NCI-H748 treated with DMSO at 0.1 percent for 48 hours (cell line): ENCODE measurements at places on chromosomes 4 and X.

DNA sequence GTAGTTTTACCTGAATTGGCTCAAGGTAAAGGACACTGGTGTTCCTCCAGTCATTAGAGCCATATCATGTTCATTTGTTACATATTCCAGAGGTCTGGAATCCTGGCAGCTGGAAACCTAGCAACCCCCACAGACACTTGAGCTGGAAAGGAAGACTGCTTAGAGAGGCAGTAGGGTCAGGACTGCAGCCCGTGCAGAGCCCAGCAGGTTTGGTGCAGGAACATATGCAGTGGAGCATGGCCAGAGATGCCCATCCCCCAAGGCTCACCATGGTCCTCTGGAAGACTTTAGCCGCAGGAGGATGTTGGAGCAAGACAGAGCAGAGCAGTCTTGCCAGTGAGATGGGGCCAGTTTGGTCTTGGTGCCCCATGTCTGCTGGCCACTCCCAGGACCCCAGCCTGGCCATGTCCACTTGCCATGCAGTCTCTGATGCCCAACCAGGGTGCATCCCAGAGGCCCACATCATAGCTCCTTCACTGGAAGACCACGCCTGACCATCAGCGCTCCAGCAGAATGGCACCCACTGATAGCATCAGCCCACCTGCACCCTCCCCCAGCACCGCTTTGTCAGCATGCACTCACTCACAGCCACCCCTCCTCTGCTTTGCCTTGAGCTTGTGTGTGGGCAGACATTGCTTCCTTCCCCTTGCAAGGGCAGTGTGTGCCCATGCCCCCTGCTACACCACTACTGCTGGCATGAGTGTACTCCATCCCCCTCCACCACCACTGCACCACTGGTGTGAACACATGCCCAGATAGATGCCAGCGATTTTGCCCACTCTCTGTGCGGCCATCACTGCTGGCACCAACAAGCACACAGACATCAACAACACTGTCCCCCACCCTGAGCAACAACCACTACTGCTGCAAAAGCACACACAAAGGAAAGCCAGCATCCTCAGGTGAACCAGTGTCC, 190.3 kb upstream of the SPOCK3 start:
- no peak for DNase-seq

GRCh38 chrX:23304881-23305280, 29.8 kb upstream of the PTCHD1 start:
- DNase-seq: no peak

- DNase-seq: peak; percentile 57
These were observed 117.3 kb upstream of the NOCT start for GRCh38 chr4:138898282-138898681.

- DNase-seq: no peak
These were observed 28.4 kb downstream of the CXCL1 start for GRCh38 chr4:73897380-73898136.

- DNase-seq: peak; percentile 87
These were observed 33.0 kb downstream of the HCCS start for GRCh38 chrX:11143931-11144678.

DNA sequence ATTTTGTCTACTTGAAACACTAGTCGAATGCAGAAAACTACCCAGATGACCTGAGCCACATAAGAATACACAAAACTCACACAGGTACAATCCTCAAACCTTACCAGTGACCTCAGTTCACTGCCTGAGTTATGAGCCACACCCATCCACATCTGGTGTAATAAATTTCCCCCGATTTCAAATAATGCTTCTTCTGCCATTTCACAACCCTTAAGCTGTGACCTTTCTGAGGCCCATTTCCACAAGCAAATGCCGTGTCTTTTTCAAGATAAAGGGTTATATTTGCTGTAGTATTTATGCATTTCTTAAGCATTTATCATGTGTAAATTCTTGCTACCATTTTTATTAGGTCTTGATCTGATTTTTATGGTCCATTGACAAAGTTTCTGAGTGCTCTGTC, 1.8 kb upstream of the ARHGEF38 start:
- no peak for DNase-seq

DNA sequence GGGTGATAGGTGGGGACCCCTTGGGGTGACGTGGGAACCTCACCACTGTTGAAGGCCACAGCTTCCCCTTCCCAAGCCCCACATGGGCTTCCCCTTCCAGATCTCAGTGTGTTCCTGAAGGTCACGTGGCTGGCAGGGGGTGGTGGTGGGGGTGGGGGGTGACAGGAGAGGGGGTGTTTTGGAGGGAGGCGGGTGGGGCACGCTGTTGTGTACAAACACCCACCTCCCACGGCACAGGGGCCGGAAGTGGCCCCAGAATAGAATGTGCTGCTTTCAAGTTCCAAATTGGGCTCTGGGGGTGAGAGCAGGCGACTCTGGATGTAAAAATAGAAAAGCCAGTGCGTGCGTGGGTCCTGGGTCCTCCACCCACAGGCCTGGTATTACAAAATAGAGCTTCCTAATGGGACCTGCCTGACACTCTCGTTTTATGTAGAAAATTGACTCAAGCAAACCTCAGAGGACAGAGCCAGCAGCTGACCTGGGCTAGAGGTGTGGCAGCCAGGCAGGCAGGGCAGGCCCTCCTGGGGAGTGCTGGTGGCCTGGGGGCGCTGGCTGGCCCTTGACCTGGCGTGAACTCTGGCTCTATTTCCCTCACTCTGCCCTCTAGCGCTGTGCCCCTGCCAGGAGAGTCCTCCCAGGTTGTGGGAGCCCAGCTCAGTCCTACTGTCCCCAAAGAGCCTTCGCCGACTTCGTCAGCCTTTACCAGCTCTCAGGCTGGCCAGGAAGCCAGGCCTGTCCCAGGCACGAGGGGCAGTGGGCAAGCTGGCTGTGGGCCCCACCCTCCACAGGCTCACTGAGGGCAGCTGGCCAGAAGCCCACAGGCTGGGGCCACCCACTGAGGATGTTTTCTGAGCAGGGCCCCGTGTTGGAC, 5.4 kb upstream of the SH3BP2 start:
- DNase-seq: no peak

- DNase-seq: no peak
These were observed 164.2 kb upstream of the SPRY1 start for GRCh38 chr4:123232439-123232838.

- no peak for DNase-seq
These were observed 223.0 kb downstream of the COX18 start for GRCh38 chr4:72846280-72847111.

- peak; percentile 8 for DNase-seq
These were observed at the start of gene SORCS2 for GRCh38 chr4:7192252-7193029. TSS of gene SORCS2 (plus strand) at chr4:7192538.

DNA sequence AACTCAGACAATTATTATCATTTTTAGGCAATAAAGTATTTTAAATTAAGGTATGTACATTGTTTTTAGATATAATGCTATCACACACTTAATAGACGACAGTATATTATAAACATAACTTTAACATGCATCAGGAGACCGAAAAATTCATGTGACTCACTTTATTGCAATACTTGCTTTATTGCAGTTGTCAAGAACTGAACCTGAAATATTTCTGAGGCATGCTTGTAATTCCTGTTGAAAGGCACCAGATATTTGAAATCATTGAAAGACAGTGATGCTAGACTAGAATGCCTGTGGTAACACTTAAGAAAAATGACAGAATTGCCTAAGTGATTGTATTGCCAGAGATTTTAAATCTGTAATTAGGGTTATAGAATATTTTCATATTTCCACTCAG, 175.6 kb upstream of the MAGEB2 start:
- no peak for DNase-seq

- no peak for DNase-seq
These were observed 10.1 kb upstream of the MPP1 start for GRCh38 chrX:154815274-154815818.

DNA sequence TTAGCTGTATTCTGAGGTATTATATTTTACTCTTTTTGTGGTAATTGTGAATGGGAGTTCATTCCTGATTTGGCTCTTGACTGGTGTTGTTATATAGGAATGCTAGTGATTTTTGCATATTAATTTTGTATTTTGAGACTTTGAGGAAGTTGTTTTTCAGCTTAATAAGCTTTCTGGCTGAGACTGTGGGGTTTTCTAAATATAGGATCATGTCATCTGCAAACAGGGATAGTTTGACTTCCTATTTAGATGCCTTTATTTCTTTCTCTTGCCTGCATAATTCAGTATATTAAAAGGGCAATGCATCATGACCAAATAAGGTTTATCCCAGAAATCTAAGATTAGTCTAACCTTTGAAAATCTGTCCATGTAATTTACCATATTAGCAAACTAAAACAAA, 44.7 kb upstream of the EPGN start:
- DNase-seq: no peak

- no peak for DNase-seq
These were observed 64.2 kb downstream of the IRF2 start for GRCh38 chr4:184409911-184410692.

DNA sequence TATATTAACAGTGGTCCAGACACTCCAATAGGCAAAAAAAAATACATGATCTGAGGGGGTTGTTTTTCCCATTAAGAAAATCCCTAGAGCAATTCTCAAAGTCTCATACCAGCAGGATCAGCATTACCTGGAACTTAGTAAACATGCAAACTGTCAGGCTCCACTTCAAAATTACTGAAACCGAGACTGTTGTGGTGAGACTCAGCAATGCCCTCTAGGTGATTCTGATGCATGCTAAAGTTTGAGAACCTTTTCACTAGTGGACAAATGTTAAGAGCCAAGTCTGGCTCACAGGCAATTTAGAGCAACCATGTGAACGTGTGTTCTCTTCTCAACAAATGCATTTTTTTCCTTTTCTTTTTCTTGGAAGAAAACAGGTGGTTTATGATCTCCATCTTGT, 30.2 kb downstream of the NEK1 start:
- no peak for DNase-seq

GRCh38 chrX:71998836-71999509, 88.3 kb downstream of the NHSL2 start:
- no peak for DNase-seq

DNA sequence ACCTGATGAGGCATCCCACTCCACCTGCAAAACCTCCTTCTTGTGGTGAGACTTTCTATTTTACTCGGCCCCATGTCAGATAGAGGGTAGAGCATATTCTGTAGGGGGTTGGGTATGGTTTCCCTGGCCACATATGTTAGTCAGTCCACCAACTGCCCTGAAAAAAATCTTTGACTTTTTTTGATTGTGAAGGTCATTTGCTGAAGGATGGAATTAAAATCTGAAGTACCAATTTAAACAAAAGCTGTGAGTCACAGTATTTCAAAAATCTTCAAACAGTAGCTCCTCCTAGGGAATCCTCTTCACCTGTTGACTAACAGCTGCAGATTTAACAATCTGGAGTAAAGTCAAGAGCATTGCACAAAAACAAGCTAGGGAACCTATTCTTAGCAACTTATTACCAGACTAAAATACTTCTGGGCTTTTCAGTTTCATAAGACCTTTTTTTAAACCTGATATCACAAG, 8.0 kb upstream of the CCDC110 start:
- no peak for DNase-seq

DNA sequence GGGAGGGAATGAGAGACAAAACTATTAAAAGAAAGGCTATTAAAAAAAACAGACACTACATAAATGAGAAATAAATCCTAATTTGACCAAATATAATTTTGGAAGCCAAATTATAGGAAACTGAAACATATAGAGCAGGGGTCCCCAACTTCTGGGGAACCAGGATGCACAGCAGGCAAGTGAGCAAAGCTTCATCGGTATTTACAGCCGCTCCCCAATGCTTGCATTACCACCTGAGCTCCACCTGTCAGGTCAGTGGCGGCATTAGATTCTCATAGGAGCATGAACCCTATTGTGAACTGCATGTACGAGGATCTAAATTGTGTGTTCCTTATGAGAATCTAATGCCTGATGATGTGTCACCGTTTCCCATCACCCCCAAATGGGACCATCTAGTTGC, 28.4 kb downstream of the ABCG2 start:
- no peak for DNase-seq

DNA sequence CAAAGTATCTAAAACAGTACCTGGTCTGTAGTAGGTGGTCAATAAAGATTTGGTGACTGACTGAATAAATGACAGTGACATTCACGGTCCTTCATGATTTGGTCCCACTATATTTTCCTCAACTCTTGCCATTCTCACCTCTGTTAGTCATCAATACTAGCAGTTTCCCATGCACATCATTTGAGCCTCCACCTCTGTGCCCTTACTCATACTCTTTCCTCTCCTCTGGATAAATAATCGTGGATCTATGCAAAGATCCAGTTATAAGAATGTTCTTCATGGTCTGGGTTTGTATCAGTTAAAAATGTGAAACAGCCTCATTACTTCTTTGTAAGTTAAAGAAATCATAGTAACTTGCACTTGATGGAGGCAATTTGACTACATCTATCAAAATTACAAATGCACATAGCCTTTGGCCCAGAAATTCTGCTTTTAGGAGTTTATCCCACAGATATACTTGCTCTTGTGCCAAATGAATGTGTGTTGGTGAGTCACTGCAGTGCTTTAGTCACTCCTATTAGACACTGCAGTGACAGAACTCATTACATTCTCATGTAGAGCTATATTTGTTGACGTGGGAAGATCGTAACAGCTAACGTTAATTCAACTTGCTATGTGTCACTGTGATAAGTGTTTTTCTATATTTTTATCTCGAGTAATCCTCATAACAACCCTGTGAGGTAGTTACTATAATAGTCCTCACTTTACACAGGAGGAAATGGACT, 121.9 kb upstream of the SMIM10 start:
- DNase-seq: no peak

DNA sequence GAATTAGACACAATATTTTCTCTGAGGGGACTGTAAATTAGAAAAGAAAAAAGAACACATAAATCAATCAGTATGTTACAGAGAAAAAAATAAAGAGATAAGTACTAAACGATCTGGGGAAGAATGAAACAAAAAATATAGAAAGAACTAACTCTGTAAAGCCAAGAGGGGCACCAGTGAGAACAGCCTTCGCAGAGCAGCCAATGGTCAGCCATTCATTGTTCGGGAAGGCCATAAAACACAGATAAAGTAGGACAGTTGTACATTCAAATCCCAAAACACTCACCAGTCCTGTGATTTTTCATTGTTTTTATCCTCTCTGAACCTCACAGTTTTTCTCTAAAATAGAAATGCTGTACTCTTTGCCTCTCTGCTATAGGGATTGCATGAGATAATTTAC, 127.9 kb downstream of the NEK1 start:
- no peak for DNase-seq

DNA sequence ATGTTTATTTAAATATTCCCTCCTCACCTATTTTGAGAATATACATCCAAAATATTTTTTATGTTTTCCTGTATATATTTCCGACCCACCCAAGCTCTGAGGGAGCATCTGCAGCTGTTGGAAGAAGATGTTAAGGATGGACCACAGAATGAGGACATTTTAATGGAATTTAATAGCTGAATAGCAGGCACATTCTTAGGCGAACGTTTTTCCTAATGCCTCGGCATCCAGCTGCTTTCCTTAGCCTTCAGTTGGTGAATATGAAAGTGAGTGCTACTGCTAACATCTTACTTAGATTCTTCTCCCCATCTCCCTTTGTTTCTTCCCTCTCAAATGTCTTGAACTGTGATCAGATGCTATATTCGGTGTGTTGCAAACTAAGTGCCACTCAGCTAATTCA, 158.0 kb upstream of the CTSO start:
- DNase-seq: no peak

DNA sequence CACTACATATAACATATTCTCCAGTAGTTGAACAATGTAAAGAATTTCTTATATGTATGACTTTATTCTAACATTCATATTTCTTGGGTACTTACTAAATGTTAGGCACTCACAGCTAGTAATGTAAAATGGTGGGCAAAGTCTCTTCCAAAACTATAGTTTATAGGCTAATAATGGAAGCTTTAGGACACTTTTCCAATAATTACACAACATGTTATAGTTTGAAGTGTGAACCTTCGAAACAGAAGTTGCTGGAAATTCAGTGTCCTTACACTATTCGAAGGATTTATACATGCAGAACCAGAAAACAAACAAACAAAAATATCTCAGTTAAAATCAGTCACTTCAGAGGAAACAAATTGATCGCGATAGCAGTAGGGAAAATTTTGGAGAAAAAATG, 212.6 kb downstream of the DMD start:
- no peak for DNase-seq
